Activated CD8-positive, alpha-beta T cell treated with anti-CD3 and anti-CD28 coated beads, Interleukin-2, amount 10 ng/mL, durations not matched to agents 7 days and 5 days (primary cell): ENCODE measurements at places on chromosomes 7 and 10.

DNA sequence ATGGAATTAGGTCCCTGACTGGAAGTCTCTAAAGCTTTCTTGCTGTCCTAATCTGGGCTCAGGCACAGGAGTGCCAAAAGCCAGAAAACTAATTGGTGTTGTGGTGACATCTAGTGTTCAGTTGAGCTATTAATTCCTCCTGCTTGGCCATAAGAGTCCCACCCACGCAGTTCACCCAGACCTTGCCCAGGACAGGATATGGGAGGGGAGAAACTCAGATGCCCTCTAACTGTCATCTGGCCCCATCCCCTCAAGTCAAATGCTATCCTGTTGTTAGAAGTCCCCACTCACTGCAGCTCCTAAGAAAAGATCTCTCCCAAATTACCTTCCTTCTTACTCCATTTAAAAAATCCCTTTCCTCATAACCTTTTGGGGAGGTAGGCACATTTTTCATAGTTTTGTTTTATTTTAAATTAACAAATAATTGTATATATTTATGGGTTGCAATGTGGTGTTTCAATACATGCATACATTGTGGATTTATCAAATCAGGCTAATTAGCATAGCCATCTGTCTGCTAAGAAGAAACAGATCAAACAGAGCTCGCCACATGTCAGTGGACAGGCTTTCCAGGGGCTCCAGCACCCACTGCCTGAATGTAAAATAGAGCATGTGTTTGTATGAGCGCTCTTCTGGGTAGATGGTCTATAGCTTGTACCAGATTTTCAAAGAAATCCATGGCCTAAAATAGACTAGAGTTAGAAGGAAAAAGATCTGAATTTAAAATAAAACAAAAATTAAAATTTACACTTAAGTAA is 84.0 kb downstream of the GSAP start:
- H3K27me3 ChIP-seq, result no peaks in the 10 kb centered on the region
- H3K4me1 ChIP-seq, result peaks cover 54% of the 10 kb centered on the region
- no peaks in the 10 kb centered on the region for H3K36me3 ChIP-seq
- H3K4me3 ChIP-seq, result no peak overlapping the region

DNA sequence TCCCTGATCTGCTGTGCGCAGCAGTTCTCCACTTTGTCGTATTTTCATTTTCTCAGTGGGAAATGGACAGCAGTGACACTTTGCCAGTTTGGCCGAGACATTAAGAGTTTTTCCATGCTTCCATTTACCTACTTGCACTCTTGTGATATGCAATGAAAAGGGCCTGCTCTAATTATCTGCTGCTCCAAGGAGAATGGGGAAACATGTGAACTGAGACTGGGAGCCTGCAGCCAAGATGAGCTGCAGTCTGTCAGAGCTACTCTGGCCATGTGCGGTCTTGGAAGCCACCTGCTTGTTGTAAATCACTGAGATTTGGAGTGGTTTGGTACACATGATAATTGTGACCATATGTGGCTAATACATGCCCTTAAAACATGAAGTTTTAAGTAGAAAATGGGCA is 586.6 kb upstream of the POT1 start:
- no peak overlapping the region for H3K27ac ChIP-seq
- H3K4me1 ChIP-seq, result no peaks in the 10 kb centered on the region
- no peak overlapping the region for H3K4me3 ChIP-seq
- no peak for DNase-seq
- H3K27me3 ChIP-seq, result no peaks in the 10 kb centered on the region
- H3K36me3 ChIP-seq, result no peaks in the 10 kb centered on the region

GRCh38 chr10:100140070-100140469 is 45.8 kb downstream of the ERLIN1 start:
- H3K4me3 ChIP-seq, result no peak overlapping the region
- H3K4me1 ChIP-seq, result no peaks in the 10 kb centered on the region
- DNase-seq, result no peak
- peaks cover 33% of the 10 kb centered on the region for H3K27me3 ChIP-seq
- no peak overlapping the region for H3K27ac ChIP-seq

GRCh38 chr10:69352569-69353264 is 64.0 kb downstream of the TACR2 start:
- no peak overlapping the region for H3K4me3 ChIP-seq
- H3K4me1 ChIP-seq, result peaks cover 50% of the 10 kb centered on the region
- H3K27me3 ChIP-seq, result no peaks in the 10 kb centered on the region
- H3K27ac ChIP-seq, result no peak overlapping the region
